ENCODE measurements at places on chromosomes 6 and 20.
A peak's percentile ranks its signal among the peaks of the same experiment; 100 is the strongest.

DNA sequence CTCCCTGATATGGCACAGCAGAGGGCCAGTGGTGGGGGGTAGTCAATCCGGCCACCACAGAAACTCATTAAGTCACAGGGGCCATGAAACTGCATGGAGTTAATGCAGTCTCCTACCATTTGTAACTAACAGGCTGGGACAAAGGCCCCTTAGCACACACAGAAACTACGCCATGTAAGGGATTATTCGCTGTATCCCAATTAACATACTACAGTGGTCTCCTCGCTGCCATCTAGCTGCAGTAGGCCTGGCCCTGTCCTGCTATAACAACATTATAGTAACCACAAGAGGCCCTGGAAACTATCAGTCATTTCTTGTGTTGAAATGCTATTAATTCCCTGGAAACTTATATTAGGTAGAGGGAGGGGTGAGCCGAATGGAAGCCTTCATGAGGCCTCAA lies 72.3 kb upstream of the CCN2 start:
- DNase-seq = no peak

GRCh38 chr6:63537959-63538300 lies 34.4 kb upstream of the LOC128125822 start:
- no peak for DNase-seq

- DNase-seq = no peak
Measured at GRCh38 chr20:34037767-34038166, 44.1 kb downstream of the RALY start.

DNA sequence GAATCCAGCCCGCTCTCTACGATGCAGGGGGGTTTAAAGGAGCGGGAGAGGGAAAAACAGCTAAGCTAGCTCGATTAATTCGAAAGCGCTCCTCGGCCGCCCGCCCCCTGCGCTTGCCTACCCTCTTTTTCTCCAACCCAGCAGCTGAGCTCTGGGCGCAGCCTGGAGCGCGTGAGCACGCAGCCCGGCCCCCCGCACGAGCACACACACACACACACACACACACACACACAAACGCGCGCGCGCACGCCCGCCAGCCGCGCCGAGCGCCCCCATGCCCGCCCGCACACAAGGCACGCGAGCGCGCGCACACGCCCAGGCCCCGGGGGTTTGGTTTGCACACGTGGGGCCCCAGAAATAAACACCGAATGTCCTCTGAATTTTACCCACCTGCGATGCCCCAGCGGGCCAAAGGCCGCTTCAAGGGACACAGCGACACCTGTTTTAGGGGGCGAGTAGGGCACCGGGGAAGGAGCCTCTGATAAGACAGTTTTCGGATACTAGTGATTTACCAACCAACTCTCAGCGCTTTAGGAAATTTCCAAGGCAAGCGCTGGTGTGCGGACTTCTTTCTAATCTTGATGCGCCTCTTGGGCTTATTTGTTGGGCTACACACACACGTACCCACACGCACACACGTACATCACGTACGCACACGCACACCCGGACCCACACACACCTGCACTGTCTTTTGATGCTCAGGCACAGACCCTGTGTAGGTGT lies 802 bp upstream of the NRN1 start:
- no peak for DNase-seq

DNA sequence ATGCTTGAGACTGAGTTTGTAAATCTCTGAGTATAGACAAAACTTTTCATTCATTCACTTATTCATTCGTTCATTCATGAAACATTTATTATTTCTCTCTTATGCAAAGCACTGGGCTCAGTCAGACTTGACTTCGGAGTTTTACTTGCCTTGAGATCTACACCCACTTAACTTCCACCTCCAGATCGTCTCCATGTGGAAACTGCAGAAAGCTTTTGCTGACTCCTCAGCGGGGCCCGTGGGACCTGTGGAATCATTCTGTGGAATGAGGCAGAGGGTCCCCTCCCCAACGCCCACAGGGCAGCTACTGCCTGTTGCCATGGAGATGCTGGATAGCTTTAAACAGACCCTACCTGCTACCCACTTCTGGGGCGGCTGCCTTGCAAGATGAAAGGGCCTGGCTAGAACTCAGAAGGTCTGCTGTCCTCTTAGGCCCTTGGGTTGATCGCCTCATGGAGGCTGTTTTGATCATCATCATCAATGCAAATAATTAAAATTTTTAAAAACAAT lies 66.4 kb upstream of the KCNG1 start:
- DNase-seq = no peak

DNA sequence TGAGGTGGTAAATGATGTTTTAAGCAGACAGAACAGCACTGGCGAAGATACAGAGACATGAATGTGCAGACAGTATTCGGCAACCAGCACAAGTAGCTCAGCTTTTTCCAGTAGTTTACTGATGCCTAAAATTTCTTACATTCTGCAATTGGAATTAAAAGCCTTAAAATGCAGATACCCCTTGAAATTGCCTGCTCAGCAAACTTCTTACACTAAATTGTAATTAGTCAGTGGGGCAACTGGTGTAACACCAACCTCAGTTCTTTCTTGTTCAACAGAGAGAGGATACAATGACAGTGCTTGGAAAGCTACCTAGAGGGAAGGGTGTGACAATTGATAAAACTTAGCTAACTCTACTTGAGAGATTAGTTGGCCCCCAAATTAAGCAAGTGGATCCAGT lies 121.1 kb upstream of the ENPP5 start:
- no peak for DNase-seq

- no peak for DNase-seq
Measured at GRCh38 chr20:5328268-5328667, 11.5 kb upstream of the PROKR2 start.

GRCh38 chr6:145147981-145148749 lies 587.2 kb downstream of the EPM2A start:
- DNase-seq = no peak

- no peak for DNase-seq
Measured at GRCh38 chr6:161458201-161458951, 184.5 kb upstream of the AGPAT4 start.

GRCh38 chr6:150721418-150722266 lies 122.0 kb downstream of the PLEKHG1 start:
- DNase-seq = no peak

GRCh38 chr6:118856301-118856700 lies 37.7 kb upstream of the ASF1A start:
- DNase-seq = no peak

- DNase-seq = no peak
Measured at GRCh38 chr6:137105375-137105774, 60.6 kb upstream of the IL20RA start.

DNA sequence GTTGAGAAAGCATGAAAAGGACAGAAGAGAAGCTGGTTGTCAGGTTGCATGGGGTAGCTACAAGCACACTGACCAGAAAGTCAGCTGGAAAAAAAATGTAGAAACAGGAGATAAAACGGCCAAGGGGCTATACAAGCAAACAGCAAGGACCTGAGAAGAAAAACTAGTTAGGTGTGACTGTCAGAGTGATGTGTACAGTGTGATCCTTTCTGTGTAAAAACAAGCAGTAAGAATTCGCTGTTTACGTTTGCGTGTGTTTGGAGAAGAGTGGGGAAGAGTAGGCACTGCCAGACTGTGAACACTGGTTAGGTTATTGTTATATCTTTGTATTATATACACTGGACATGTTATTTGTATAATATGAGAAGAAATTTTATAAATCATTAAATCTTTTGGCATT lies 28.1 kb downstream of the PTPN1 start:
- no peak for DNase-seq

DNA sequence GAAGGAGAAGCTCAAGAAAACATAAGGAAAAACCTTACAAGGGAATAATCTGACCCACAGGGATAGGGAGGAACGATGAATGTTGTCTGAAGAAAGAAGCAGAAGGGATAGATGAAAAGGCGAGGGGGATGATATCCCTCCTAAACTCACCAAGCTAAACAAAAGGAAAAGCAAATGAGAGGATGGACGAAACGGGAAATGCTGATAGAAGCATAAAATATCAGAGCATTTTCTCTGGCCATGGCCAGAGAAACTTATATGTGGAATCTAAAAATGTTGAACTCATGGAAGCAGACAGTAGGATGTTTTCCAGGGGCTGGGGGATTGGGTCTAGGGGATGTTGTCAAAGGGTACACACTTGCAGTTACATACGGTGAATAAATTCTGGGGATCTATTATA lies 148.4 kb upstream of the FOXQ1 start:
- DNase-seq = no peak

DNA sequence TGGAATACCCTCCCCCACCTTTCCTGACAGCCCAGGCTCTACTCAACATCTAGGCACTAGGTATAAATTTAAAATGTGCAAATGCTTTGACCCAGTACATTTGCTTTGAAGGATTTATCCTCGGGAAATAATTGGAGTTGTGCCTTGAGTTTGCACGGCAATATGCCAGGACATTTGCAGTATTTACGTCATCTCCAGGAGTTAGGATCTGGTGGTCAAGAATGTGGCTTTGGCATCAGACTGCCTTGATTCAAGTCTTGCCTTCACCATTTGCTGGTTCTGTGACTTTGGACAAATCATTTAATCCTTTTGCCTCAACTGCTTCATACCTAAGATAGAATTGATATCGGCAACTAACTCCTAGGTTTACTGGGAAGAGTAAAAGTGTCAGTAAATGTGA lies 169.6 kb downstream of the PLCB1 start:
- no peak for DNase-seq

DNA sequence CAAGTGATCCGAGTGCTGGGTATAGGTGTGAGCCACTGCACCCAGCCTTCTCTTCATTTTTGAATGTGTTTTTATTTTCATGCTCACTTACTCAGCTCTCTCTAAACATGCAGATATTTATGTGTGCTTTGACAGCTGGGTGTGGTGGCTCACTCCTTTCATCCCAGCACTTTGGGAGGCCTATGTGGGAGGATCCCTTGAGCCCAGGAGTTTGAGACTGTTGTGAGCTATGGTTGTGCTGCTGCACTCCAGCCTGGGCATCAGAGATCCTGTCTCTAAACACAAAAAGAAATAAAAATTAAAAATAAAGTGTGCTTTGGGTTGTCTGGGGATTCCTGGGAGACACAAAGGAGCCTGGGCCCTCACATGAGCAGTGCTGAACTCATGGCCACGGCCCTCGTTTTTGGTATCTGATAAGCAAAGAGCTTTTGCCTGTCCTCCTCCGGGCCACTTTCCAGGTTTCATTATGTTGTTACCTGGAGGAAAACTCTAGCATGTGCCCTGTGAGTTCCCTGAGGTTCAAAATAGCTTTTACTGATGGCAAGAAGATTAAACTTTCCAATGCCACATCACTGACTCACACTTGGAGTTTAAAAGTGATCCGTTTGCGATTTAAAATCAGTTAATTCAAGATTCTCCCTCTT lies 78.5 kb downstream of the CD164 start:
- DNase-seq = no peak

DNA sequence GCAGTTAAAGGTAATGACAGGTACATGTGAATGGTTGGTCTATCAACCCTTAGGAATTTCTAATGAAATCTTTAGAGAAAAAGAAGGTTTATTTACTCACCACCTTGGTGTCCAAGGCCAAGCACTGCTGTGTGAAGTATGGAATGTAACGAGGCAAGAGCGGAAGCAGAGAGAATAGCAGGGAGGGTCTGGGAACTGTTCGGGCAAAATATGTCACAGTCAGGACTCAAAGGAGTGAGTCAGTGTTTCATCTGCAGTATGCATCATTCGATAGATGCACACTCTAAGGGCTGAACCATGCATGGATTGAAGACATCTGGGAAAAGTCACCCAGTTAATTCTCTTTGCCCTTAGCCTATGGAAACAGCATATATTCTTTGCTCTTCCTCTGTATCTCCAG lies 33.2 kb downstream of the ADGRF5 start:
- DNase-seq = no peak

- peak; percentile 61 for DNase-seq
Measured at GRCh38 chr20:23995905-23996666, 7.5 kb upstream of the GGTLC1 start.

- no peak for DNase-seq
Measured at GRCh38 chr20:376750-377149, 3.8 kb upstream of the TRIB3 start.

DNA sequence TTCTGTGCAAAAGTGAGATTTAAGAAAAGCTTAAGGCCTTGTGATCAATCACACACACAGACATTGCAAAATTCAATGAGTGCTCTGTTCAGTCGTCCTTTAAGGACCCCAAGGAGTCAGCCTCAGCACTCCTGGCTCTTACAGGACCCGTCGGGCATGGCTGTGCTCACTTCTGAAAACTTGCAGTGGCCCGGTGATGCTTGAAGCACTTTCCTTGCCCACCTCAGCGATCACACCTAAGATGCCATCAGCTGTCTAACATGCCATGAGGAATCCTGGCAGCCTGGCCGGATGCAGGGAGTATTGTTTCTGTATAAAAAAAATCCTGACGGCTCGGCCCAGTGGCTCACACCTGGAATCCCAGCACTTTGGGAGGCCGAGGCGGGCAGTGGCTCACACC lies 101.4 kb upstream of the LAMP5 start:
- DNase-seq = no peak

GRCh38 chr20:54025251-54025771 lies 45.1 kb downstream of the BCAS1 start:
- no peak for DNase-seq

GRCh38 chr6:150925976-150926375 lies 60.5 kb downstream of the MTHFD1L start:
- DNase-seq = no peak

DNA sequence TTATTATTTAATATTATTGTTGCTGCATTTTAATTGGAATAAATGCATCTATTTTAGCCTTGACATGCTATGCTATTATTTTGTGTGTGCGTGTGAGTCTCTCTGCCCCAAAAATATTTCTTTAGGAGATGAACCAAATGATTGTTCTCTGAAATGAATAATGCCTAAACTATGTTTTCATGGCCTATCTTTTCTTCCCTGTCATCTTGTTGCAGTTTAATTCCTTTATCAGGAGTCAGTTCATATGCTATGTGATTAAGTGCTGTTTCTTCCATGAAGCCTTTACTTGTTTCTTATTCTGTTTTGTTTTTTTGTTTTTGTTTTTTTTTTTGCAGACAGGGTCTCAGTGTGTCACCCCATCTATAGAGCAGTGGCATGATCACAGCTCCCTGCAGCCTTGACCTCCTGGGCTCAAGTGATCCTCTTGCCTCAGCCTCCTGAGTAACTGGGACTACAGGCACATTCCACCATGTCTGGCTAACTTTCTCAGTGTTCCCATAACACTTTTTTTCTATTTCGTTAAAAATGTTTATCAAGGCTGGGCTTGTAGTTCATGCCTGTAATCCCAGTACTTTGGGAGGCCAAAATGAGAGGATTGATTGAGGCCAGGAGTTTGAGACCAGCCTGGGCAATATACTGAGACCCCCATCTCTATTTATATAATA lies 25.7 kb downstream of the TPX2 start:
- DNase-seq = no peak

DNA sequence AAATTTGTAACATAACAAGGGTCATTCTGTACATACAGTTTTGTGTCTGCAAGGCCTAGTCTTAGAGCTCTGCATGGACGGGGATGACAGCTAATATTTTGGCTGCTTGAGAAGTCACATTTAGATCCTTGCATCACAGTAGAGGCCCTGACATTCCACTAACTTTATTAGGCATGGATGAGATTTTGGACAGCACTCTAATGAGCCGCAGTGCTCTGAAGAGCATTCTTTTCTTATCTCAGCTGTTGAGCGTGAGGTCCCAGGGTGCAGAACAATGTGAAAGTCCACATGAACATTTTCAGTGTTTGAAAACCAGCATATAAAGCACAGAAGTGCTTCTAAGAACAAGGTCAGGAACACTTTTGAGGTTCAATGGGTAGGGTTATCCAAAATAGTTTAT lies 58.9 kb downstream of the IPCEF1 start:
- DNase-seq = no peak
